ENCODE measurements at places on chromosomes 5 and 9. TPM values are rescaled to one million over a fixed set of nuclear protein-coding genes. Genes with fewer than 3 reads are reported as not detected.

GRCh38 chr5:76475936-76476335 lies 72.9 kb downstream of the IQGAP2 start:
- H3K27ac ChIP-seq: no peak overlapping the region
- no peaks in the 10 kb centered on the region for H3K36me3 ChIP-seq
- no peak for DNase-seq
- H3K4me3 ChIP-seq: no peak overlapping the region

GRCh38 chr5:53045263-53045662 lies 56.1 kb downstream of the ITGA2 start:
- DNase-seq: no peak
- no peak overlapping the region for H3K27ac ChIP-seq
- peaks cover 8% of the 10 kb centered on the region for H3K4me1 ChIP-seq
- no peaks in the 10 kb centered on the region for H3K27me3 ChIP-seq
- H3K36me3 ChIP-seq: no peaks in the 10 kb centered on the region
- no peak overlapping the region for H3K4me3 ChIP-seq

Gene SPARC
- total RNA-seq: 0.22 TPM

DNA sequence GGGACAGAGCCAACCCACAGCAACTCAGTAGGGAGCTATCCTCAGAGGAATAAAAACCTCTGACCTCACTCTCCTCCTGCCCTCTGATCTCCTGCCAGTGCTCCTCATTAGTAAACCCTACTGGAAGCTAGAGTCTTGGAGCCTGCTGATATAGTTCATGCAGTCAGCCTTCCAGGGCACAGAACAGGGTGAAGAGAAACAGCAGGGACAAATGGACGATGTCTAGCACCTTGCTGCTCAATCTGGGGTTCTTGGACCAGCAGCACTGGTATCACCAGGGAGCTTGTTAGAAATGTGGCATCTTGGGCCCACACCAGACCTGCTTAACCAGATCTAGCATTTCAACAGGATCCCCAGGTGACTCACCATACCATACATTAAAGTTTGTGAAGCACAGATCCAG lies 5.5 kb upstream of the GALNT12 start:
- no peak for DNase-seq
- H3K36me3 ChIP-seq: no peaks in the 10 kb centered on the region
- H3K27ac ChIP-seq: no peak overlapping the region
- no peak overlapping the region for H3K4me3 ChIP-seq
- peaks cover 4% of the 10 kb centered on the region for H3K4me1 ChIP-seq

DNA sequence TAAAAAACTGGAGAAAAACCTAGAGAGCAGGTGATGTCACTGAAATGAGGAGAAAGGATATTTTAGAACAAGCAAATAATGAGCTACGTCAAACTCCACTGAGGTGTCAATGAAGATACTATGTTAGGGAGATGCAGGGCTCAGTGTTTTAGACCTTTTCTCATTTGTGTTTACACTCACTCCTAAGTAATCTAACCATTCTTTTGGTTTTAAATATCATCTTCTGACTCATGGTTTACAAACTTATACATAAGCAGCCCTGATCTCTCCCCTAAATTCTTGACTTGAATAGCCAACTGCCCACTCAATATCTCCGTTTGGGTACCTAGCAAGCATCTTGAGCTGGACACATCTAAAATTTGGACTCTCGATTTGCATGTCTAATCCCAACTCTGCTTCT lies 272.4 kb downstream of the MEF2C start:
- no peak overlapping the region for H3K4me3 ChIP-seq
- no peaks in the 10 kb centered on the region for H3K27me3 ChIP-seq
- no peaks in the 10 kb centered on the region for H3K4me1 ChIP-seq
- H3K27ac ChIP-seq: no peak overlapping the region

Data from CD8-positive, alpha-beta memory T cell (primary cell).